ENCODE measurements at places on chromosomes 3 and 15.
A peak's percentile ranks its signal among the peaks of the same experiment; 100 is the strongest.

GRCh38 chr3:183937601-183938286 lies 53.1 kb upstream of the PARL start:
- DNase-seq: no peak

GRCh38 chr15:68354923-68355322 lies 77.0 kb downstream of the ITGA11 start:
- DNase-seq: no peak

- no peak for DNase-seq
These were observed 59.8 kb upstream of the MEX3B start for GRCh38 chr15:82105451-82106215.

DNA sequence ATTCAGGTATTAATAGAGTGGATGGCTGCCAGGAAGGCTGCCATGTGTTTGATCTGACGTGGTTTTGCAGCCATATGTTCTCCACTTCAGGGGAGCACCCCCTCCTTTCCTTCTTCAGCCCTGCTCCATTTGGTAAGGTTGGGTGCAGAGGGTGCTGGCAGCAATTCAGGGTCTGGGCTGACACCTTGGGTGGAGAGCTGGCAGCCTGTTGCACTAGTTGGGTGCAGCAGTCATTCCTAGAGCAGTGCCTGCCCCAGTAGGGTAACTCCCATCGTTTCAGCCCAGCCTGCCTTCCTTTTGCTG lies 1.5 kb downstream of the TYRO3 start:
- no peak for DNase-seq

GRCh38 chr3:45612918-45613602 lies 18.5 kb downstream of the LIMD1 start:
- no peak for DNase-seq

DNA sequence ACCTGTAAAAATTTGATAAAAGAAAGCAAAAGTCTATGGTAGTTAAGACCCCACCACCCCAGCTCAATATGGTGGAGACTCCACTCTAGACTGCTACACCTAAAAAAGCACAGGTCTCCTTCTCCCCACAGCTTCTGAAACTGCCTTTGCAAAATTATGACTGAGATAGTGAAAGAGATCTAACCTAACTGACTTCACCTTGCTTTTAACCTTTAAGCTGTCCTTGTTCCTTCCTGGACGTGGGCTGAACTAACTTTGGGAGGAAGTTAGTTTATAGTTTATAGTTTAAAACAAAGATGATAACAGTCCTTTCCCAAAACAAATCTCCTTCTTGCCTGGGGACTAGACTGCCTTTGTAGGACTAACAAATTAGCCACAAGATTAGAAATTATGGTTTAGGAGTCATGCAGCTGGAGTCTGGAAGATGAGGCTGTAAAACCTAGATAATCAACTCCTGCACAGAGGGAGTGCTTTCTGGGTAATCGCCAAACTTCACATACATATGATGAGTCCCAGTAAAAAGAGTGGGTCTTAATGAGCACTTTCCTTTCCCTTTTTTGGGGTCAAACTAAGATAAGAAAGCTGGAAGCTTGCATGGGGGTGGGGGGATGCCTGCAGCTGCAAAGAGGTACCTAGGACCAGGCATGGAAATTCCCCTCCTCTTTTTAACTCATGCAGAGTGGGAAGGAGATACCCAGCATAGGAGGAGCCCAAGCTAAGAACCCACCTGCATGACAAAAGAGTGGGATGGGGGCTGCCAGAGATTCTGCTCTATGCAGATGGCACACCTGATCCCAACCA lies 17.5 kb downstream of the CCR8 start:
- no peak for DNase-seq

DNA sequence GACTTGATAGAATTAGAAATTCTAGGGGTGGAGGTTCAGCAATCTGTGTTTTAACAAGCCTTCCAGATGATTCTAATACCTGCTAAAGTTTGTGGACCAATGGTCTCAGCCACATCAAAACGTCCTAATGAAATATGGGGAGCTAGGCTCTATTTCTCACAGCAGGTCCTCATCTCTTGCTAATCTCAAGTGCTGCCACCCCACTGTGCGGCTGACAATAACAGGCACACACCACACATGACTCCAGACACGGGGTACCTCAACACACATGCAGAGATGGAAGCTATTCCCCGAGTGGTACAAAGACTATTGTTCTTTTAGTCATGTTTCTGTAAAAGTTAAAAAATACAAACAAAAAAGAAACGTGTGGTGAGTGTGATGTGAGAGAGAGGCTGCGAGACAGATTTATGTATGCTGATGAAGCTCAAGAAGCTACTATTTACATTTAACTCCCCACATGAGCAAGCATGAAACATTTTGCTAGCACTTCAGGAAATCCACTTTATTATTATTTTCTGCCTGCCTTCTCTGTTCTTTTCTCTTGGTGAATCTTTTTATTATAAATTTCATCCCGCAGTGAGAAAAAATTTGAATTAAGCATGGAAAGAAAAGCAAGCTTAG lies 405.6 kb downstream of the MAGI1 start:
- DNase-seq: no peak

DNA sequence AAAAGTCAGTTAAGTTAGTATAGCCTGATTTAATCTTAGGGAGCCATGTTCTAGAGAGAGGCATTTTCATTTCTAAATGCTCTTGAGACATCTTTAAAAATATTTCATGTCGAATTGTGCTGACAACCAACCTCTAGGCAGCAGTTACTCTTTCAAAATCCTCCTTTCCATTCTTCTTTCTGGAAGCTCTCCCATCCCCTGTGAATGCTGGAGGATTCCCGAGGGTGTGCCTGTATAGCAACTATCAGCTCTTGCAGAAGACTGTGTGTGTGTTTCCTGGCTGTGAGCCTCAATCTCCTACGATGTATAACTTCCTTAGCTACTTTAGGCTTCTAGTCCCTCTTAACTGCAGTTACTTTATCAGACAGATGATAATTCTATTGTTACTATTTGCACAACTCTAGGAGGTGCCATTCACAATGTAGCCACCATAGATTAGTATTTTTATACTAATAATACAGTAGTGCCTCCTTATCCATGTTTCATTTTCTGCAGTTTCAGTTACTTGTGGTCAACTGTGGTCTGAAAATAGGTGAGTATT lies 250.3 kb downstream of the EDEM1 start:
- no peak for DNase-seq

GRCh38 chr15:63615935-63616334 lies 18.7 kb downstream of the FBXL22 start:
- no peak for DNase-seq

DNA sequence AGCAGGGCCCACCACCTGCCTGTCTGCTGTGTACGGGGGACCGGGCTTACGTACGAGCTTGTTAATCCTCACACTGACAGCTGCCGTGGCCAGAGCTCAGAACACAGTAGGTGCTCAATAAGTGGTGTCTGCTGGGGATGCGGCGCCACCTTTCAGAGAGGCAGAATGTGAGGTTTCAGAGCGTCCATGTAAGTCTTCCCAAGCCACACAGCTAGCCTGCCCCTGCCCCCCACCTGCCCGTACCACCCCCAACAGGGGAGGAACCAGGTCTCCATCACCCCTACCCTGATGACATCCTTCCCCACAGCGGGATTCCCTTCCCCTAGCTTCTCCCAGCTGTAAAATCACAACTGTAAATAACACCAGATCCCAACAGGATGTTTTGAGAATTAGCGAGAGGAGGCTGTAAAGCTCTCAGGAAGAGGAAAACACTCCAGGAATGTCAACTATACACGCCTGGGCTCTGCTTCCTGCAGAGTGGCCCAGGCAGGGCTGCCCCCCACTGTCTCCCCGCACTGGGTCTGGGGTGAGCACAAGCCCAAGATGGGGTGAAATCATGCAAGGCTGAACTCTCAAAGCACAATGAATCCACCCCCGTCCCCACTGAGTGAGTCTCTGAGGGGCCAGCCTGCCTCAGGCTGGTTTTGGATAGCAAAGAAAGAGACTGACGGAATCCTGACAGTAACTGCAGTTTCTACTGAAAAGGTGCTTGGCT lies 250.1 kb upstream of the LYSMD4 start:
- DNase-seq: no peak

GRCh38 chr3:44987332-44987731 lies 11.3 kb downstream of the EXOSC7 start:
- DNase-seq: no peak

GRCh38 chr3:62318365-62318751 lies 55.0 kb downstream of the FEZF2 start:
- no peak for DNase-seq

DNA sequence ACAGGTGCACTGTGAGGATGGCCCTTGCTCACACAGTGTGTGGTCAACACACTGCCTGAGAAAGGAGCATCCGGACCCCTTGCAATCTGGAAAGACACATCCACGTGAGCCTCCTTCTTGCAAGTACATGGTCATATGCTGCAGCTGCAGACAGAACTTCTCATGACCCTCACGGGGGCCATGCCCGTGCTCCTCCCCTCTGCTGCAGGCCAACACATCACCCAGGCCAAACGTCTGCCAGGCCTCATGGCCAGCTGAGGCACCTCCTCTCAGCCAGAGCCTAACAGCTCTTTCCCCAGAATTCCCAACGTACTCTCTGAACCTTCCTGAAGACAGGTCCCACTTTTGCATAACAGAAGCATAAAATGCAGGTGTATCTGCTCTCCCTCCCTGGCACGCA lies 25.3 kb downstream of the SLC41A3 start:
- DNase-seq: no peak

GRCh38 chr3:114406922-114407321 lies 113.1 kb downstream of the TIGIT start:
- no peak for DNase-seq

DNA sequence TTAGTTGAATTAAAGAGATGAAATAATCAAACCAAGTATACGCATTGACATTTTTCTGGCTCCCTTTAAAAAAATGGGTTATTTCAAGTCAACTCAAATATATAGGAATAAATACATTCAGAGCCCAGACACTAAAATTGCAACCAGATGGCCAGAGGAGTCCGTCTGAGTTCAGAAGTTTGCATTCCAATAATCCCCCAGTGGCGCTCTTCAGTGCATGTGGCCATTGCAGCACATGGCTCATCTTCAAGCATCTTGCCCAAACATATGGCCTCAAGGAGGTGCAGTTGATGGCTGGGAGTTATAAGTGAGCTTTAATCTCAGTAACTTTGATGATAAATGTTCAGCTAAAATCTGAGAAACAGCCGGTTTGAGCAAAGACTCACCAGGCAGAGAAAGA lies 295.8 kb upstream of the LRRN1 start:
- DNase-seq: no peak

GRCh38 chr15:63191895-63192618 lies 2.7 kb downstream of the RAB8B start:
- peak; percentile 24 for DNase-seq

- peak; percentile 51 for DNase-seq
These were observed 34.3 kb downstream of the CCR3 start for GRCh38 chr3:46276497-46277099.

DNA sequence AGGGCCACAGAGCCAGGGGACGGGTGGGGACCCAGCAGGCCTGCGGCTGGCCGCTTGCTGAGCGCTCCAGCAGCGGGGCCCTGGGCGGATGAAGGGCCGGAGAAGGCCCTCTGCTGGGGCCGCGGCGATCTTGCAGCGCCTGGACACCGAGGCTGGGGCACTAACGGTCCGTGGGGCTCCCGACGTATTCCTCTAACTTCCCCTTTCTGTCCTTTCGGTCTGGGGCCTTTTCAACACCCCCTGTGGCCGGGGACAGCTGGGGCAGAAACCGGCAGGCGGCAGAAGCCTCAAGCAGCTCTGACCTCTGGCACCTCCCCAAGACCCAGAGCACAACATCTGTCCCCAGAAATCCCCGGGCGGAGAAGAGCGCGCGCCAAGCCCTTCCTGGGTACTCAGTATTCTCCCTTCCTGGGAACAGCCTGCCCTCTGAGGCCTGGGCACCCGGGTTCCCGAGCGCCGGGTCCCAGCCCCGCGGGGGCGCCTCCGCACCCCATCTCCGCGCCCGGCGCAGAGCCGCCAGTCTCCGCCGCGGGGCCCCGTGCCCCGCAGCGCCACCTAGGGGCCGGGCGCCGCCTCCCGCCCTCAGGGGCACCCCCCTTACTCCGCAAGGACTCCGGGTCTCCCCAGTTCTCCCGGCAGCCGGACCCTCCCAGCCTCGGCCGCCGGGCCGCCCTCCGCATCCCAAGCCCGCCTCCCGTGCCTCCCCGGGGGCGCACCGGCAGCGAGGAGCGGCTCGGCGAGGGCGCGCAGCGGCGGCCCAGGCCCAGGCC lies 582 bp upstream of the SLCO3A1 start:
- peak; percentile 72 for DNase-seq

DNA sequence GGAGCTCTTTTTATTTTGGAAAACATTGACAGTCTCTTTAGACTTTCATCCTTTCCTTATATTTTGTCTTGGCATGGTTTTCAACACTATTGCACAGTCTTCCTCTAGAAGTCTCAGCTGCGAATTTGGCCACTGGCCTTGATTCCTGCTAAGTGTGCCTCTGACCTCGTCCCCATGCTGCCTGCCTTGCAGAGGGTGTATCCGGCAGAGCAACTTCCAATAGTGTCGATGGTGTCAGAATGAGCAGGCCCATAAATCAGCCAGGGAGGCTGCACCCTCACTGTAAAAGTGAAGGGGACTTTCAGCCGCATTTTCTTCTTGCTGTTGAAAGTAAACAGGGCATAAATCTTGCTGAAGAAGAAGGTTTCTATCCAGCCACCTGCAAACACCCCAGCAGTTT lies 336.7 kb upstream of the TRIM42 start:
- DNase-seq: no peak

- no peak for DNase-seq
These were observed 476.3 kb downstream of the AGBL1 start for GRCh38 chr15:86555939-86556338.

DNA sequence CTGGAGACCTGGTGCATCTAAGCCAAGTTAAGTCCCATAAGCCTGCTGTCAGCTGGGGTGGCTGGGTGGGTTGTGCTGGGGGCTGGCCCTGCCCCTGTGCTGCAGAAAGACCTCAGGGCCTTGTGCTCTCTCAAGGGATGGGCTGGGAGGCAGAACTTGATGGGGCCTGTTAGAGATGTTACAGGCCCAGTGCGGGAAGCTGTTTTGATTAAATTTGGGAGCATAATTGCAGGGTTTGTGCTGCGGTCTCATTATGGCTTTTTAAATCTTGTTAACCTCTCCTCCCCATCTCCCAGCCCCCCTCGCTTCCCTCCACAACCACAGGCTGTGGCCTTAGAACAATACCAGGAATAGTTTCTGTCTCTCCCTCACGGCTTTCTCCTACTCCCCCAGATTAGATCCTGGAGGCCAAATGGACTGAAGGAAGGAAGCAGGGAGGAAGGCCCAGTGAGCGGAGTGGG lies 87.6 kb upstream of the TLE3 start:
- no peak for DNase-seq

GRCh38 chr3:37645517-37646380 lies 215.9 kb upstream of the CTDSPL start:
- DNase-seq: no peak

DNA sequence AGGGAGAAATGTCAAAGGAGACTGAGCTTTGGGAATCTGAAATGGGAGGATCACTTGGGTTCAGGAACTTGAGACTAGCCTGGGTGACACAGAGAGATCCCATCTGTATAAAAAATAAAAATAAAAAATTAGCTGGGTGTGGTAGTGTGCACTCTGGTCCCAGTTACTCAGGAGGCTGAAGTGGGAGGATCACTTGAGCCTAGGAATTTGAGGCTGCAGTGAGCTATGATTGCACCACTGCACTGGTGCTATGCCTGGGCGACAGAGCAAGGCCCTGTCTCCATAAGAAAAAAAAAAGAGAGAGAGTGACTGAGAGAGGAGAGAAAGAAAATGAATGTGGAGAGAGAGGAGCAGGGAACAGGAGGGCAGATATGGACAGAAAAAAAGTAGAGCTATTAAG lies 72.8 kb downstream of the SENP2 start:
- DNase-seq: no peak

All from T-helper 17 cell (primary cell).